ENCODE measurements at places on chromosomes 3 and 15.
A peak's percentile ranks its signal among the peaks of the same experiment; 100 is the strongest.

DNA sequence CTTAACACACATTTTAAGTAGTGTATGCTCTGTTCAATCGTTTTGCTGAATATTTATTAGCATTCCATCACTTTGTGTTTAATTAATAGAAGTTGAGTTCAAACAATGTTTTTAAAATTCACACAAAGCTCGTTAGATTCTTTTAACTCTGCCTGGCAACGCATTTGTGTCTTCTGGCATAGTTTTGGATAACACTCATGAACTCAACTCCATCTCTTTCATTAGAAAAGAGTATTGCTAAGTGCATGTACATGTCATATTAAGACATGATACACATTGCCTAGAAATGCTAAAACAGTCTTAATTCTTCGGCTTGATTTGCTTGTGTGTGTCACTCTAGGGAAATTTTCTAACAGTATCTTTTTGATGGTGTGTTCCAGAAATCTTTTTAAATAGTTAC, 15.7 kb downstream of the TSC22D2 start:
- no peak for DNase-seq

GRCh38 chr15:85689729-85690128, 105.0 kb downstream of the KLHL25 start:
- no peak for DNase-seq

GRCh38 chr15:44726568-44727484, 9.5 kb upstream of the TRIM69 start:
- peak; percentile 86 for DNase-seq

- peak; percentile 51 for DNase-seq
These were observed 107.6 kb downstream of the FILIP1L start for GRCh38 chr3:100006570-100007271.

DNA sequence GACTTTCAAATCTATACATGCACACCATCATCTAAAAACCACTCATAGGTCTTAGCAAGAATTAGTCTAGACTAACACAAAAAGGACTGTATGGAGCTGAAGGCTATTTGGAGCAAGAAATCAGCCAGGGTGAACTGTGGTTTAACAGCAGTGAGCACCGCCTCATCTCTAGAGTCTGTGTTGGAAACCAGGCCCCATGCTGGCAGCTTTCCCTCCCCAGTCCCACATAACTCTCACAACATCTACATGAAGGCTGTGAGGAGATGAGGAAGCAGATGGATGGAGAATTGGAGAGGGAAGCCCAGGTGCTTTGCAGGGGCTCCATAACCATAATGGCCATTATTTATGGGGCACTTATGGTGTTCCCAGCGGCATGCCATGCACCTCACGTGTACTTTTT, 133.2 kb upstream of the TOPAZ1 start:
- no peak for DNase-seq

GRCh38 chr3:6605227-6605626, 255.7 kb upstream of the GRM7 start:
- no peak for DNase-seq

- DNase-seq, result no peak
These were observed 200.0 kb upstream of the CBLB start for GRCh38 chr3:106068795-106069194.

GRCh38 chr3:56573501-56573900, 16.5 kb downstream of the CCDC66 start:
- no peak for DNase-seq

- no peak for DNase-seq
These were observed 5.1 kb downstream of the NPTN start for GRCh38 chr15:73628102-73628501.

- no peak for DNase-seq
These were observed 35.2 kb downstream of the BHLHE40 start for GRCh38 chr3:5014391-5014790.

DNA sequence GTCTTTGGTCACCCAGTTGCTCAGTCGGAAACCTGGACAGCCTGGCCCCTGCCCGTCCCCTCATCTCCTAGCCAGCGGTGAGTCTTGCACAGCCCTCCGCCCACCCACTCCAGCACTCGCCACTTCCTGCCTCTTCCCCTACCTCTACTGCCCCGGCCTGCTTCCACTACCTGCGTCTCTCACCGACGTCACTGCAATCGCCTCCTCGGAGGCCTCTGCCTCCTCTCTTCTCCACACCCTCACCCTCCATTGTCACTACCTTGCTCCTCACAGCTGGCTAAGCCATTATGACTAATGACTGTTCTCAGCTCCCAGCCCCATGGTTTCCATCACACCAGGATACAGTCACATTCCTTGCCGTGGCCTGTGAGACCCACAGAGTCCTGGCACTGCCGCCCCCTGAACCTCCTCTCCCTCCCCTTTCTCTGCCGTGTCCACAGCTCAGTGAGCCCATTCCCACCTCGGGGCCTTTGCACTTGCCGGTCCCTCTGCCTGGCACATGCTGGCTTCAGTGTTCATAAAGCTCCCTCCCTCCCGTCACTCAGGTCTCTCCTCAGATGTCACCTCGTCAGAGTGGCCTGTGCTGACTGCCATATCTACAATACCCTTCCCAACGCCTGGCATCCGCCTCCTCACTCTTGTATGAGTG, 104.8 kb downstream of the FBLN2 start:
- DNase-seq, result peak; percentile 37

DNA sequence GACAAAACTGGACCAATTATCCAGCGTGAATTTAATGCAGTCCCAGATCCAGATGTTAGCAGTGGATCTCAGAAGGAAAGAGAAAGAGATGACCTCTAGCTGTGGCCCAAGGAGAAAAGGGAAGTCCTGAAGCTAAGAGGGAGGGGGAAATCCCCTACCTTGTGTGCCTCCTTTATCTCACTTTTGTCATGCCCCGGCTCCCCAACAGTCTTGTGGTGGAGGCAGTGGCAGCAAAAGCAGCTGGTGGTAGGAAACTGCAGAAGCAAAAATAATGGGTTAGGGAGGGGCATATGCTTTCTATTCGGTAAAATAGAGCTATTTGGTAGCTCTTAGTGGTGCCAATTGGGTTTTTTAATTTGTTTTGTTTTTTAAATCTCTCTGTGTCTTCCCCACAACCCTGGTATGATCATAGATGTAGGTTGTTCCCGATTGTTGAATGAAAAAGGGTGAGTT, 56.5 kb downstream of the MCTP2 start:
- no peak for DNase-seq

DNA sequence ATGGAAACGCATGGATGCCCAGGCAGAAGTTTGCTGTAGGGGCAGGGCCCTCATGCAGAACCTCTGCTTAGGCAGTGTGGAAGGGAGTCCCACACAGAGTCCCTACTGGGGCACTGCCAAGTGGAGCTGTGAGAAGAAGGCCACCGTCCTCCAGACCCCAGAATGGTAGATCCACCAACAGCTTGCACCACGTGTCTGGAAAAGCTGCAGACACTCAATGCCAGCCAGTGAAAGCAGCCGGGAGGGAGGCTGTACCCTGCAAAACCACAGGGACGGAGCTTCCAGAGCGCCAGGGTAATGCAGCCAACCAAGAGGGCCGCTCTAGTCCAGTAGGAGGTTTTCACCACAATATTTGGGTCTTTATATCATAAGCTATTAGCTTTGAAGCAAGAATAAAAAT, 97.1 kb upstream of the IQSEC1 start:
- no peak for DNase-seq

GRCh38 chr3:172204716-172205115, 165.3 kb downstream of the FNDC3B start:
- no peak for DNase-seq
